Cardiac muscle cell (in vitro differentiated cells and primary cell): ENCODE measurements at places on chromosomes 3 and 15.

GRCh38 chr15:52440414-52440813 lies 88.3 kb downstream of the MYO5A start:
- no peak for DNase-seq
- no peak overlapping the region for H3K4me3 ChIP-seq
- H3K36me3 ChIP-seq = no peaks in the 10 kb centered on the region
- no peaks in the 10 kb centered on the region for H3K27me3 ChIP-seq

GRCh38 chr3:192079098-192079497 lies 618.1 kb downstream of the PYDC2 start:
- H3K27ac ChIP-seq = no peak overlapping the region
- DNase-seq = no peak
- no peak overlapping the region for H3K4me3 ChIP-seq
- no peaks in the 10 kb centered on the region for H3K27me3 ChIP-seq

- no peak overlapping the region for H3K27ac ChIP-seq
- DNase-seq = no peak
- no peaks in the 10 kb centered on the region for H3K36me3 ChIP-seq
- H3K4me3 ChIP-seq = no peak overlapping the region
These were observed 216.6 kb upstream of the TRIM42 start for GRCh38 chr3:140461250-140461649.

DNA sequence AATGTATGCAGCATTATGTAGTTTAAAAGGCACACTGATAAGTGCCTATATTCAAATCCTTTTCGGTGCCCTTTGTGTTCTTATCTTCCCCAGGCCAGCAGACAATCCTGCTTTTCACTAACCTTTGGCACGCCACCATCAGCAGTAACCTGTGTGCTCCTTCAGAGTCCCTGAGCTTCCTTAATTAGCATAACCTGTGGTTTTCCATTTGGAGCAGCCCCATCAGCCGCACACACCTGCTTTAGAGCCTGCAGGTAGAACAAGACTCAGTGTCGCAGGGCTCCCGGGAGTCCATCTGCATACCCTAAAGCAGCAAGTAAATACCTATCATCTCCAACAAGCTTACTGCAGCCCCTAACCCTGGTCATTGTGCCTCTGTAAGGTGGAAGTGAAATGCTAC lies 755.1 kb downstream of the ROBO2 start:
- no peak overlapping the region for H3K4me3 ChIP-seq
- no peaks in the 10 kb centered on the region for H3K4me1 ChIP-seq
- H3K27me3 ChIP-seq = no peaks in the 10 kb centered on the region

GRCh38 chr3:173618703-173619102 lies 221.2 kb downstream of the NLGN1 start:
- no peak overlapping the region for H3K4me3 ChIP-seq
- no peaks in the 10 kb centered on the region for H3K36me3 ChIP-seq
- H3K4me1 ChIP-seq = peaks cover 27% of the 10 kb centered on the region
- no peak for DNase-seq

- no peak overlapping the region for H3K27ac ChIP-seq
- no peak for DNase-seq
- H3K27me3 ChIP-seq = peaks cover 91% of the 10 kb centered on the region
- H3K36me3 ChIP-seq = no peaks in the 10 kb centered on the region
These were observed 2.8 kb downstream of the EPHB1 start for GRCh38 chr3:134797741-134798451.

DNA sequence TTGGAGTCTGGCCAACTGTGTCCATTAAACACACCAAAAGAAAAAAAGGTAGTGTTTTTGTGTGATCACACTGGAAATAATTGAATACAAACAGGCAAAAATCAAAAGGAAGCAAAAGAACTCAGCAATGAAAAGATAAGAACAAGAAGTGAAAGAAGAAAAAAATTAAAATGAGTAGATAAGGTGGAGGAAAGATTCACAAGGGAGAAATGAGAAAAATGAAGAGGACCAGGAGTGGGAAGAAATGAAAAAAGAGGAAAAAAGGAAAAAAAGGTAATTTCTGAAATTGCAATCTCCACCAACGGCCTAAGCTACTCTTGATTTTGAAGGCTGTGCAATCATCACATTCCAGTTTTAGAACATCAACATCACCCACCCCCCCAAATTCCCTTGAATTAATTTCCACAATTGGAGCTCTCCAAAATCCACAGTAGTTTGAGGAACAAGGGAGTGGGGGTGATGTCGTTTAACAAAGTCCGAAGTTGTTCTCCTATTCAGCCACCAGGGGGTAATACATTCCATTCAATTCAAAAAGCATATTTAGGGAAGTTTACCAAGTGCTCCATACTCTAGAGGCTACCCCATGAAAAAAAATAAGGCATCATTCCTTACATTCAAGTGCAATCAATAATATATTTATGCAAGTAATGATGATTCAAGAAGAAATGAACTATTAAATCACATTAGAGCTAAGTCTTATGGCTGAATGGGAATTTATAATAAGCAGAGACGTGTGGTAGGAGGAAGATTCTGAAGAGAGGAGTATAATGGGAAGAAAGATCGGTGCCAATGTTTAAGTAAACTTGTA lies 37.4 kb downstream of the ZNF860 start:
- H3K36me3 ChIP-seq = no peaks in the 10 kb centered on the region
- DNase-seq = peak; percentile 73
- no peak overlapping the region for H3K4me3 ChIP-seq

- no peaks in the 10 kb centered on the region for H3K36me3 ChIP-seq
- no peak overlapping the region for H3K4me3 ChIP-seq
- DNase-seq = peak; percentile 67
- no peaks in the 10 kb centered on the region for H3K27me3 ChIP-seq
These were observed 28.9 kb downstream of the FBXW12 start for GRCh38 chr3:48400824-48401433.

DNA sequence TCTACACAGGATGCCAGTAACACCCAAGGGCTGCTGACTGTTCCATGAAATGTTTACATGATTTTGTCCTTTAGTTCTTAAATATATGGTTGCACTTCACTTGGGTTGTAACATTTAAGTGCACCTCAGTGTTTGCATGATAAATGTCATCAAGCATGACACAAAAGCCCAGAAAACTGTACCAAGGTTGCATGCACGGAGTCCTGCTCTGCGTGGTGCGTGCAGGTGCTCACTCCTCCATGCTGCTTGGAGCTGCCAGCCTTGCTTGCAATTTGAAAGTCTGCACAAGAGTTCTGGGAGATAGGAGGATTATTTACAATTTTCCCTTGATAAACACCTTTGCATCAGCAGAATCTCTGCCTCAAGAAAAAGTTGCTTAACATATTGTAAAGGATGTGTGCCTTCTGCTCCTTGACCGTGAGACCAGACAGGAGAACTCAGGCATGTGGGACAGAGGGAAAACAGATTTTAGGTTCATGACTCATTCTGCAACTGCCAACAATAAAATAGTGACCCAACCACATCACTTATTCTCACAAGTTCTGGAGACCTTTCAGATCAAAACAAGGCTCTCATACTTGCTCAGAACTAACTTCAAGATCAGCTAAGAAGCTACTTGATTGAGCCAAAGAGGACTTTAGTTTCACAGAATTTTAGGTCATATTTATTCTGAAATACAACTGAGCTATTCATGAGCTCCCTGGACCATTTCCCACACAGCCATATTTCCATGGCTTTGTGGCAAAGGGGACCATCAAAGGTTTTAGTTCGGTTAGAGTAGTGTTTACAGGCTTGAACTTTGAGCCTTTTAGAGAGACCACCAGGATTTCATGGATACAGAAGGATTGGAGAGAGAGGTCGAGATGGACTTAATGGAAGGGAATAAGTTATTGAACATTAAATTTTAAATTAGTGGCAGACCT lies 128.4 kb upstream of the ZBED2 start:
- H3K4me1 ChIP-seq = no peaks in the 10 kb centered on the region
- no peak overlapping the region for H3K27ac ChIP-seq
- no peak overlapping the region for H3K4me3 ChIP-seq
- peak; percentile 73 for DNase-seq
- H3K27me3 ChIP-seq = no peaks in the 10 kb centered on the region
- H3K36me3 ChIP-seq = no peaks in the 10 kb centered on the region

GRCh38 chr15:72836676-72837330 lies 53.2 kb upstream of the ADPGK start:
- no peaks in the 10 kb centered on the region for H3K27me3 ChIP-seq
- no peaks in the 10 kb centered on the region for H3K4me1 ChIP-seq
- no peak for DNase-seq
- H3K27ac ChIP-seq = no peak overlapping the region

- no peak overlapping the region for H3K4me3 ChIP-seq
- H3K4me1 ChIP-seq = no peaks in the 10 kb centered on the region
- H3K27ac ChIP-seq = no peak overlapping the region
These were observed 46.1 kb downstream of the AGBL1 start for GRCh38 chr15:86125775-86126174.

DNA sequence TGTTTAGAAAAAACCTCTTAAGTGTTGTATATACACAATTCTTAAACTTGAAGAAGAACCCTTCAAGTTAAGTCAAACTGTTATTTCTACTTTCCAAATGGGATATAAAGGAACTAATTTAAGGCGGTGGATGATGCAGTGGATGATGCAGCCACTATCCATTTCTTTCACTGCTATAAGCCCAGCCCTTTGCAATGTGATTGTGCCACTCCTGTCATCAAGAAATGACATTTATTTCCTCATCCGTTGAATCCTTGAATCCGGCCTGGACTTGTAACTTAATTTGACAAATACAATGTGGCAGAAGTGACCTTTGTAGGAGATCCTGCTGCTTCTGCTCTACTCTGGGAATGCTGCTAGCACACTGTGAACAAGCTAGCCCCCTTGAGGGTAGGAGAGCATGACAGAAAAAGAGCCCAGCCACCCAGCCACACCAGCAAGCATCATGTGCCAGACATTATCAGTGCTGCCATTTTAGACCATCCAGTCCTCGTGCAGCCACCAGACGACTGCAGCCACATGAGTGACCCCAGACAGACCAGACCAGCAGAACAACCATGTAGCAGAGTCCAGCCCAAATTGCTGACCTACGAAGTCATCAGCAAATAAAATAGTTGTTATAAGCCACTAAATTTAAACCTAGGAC lies 47.4 kb downstream of the UACA start:
- DNase-seq = no peak
- H3K4me1 ChIP-seq = peaks cover 24% of the 10 kb centered on the region
- no peaks in the 10 kb centered on the region for H3K27me3 ChIP-seq
- H3K4me3 ChIP-seq = no peak overlapping the region
- no peaks in the 10 kb centered on the region for H3K36me3 ChIP-seq

- no peaks in the 10 kb centered on the region for H3K27me3 ChIP-seq
- peak overlapping the region; percentile 88 for H3K27ac ChIP-seq
- no peak for DNase-seq
- peaks cover 17% of the 10 kb centered on the region for H3K4me1 ChIP-seq
These were observed 747 bp downstream of the PDCD6IP start for GRCh38 chr3:33799202-33799551.

DNA sequence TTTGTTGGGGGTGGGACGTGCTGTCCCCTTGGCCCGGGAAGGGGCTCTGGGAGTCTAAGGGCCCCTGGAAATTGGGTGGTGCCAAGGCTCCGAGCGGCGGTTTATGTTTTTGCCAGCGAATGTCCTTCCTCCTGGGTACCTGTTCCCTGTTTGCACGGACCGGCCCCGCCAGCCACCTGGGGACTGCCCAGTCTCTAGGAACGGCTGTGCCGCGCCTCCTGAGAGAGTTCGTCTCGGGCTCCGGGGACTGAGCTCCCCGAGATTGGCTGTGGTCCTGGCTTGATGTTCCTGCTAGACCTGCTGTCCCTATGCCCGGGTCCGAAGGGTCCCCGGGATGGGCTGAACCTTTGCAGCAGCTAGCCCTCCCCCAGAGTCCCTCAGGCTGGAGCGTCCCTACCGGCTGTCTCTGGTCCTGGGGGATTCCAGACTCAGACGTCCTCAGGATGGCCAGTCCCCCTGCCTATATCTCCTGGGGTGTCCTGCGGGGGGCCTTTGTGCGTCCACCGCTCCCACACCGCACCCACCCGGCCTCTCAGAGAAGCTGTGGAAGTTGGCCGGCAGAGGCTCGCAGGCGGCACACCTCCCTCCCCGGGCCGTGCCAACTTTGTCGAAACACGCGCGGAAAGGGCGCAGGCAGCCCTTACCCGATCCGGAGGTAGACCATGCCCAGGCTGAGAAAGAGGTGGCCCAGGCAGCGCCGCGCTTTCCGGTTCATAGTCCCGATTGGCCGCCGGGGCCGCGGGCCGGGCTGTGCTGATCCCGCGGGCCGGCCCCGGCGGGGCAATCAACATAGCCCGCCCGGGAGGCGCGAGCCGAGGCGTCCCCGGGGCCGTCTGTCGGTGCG lies 547 bp downstream of the WNT7A start:
- peak overlapping the region; percentile 18 for H3K4me3 ChIP-seq
- no peak overlapping the region for H3K27ac ChIP-seq
- H3K36me3 ChIP-seq = no peaks in the 10 kb centered on the region
- H3K27me3 ChIP-seq = peaks cover 100% of the 10 kb centered on the region
- peaks cover 3% of the 10 kb centered on the region for H3K4me1 ChIP-seq
- DNase-seq = no peak

DNA sequence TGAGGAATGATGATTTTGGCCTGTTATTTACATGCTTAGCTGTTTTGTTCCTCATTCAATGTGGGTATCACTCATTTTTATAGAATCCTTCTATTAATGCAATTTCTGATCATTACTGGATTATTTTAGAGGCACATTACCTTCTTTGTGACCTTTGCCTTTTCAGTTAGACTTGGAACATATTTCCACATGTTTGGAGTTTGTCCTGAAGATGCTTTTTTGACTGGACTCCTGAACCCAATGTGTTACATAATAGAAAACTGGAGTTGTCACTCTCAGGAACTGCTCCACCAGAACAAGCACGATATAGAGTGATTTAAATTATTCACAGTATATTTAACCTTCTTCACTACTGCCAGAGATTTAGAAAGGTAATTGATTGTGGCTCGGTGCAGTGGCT lies 59.5 kb downstream of the TP63 start:
- H3K4me3 ChIP-seq = no peak overlapping the region
- H3K27me3 ChIP-seq = no peaks in the 10 kb centered on the region
- H3K4me1 ChIP-seq = no peaks in the 10 kb centered on the region
- no peak overlapping the region for H3K27ac ChIP-seq

DNA sequence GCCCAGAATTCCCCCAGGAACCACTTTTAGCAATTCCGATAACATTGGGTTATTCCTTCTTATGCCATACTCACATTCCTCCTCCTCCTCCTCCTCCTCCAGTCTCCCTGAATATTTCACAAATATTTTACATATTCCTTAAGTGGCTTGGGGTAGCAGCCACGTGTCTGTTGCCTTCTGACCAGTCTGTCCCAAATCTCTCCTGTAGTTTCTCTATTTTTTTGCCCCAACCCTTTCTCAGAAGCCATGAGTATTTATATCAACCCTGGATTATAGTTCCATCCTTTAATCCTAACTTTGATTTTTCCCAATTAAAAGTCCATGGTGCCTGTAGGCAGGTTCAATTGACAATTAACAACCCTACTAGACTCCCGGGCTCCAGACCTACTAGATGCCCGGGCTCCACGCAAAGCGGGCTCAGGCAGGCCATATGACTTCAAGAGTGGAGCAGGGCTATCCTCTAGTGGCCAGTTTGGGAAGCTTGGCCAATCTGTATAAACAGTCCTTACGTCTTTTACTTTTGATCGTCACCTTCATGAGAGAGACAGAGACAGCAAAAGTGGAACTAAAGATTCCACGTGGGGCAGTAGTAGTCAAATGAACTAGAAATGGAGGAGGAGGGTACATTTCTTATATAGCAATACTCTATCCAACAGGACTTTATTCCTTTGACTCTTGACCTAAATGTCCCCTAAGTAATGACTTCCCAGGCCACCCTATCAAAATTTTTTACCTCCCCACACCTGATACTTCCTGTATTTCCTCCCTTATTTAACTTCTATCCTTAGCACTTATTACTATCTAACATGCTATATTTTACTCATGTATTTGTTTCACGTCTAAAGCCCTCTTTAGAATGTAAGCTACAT lies 69.7 kb downstream of the USF3 start:
- H3K36me3 ChIP-seq = no peaks in the 10 kb centered on the region
- no peak overlapping the region for H3K4me3 ChIP-seq
- no peaks in the 10 kb centered on the region for H3K4me1 ChIP-seq
- peaks cover 36% of the 10 kb centered on the region for H3K27me3 ChIP-seq
- DNase-seq = peak; percentile 70
- H3K27ac ChIP-seq = no peak overlapping the region
